ENCODE measurements at places on chromosomes 3 and 15. TPM values are rescaled to one million over a fixed set of nuclear protein-coding genes. Genes with fewer than 3 reads are reported as not detected.

GRCh38 chr15:70605606-70606410 lies 157.6 kb downstream of the UACA start:
- DNase-seq: no peak
- peaks cover 14% of the 10 kb centered on the region for H3K27me3 ChIP-seq
- H3K27ac ChIP-seq: no peak overlapping the region
- H3K4me3 ChIP-seq: no peak overlapping the region

DNA sequence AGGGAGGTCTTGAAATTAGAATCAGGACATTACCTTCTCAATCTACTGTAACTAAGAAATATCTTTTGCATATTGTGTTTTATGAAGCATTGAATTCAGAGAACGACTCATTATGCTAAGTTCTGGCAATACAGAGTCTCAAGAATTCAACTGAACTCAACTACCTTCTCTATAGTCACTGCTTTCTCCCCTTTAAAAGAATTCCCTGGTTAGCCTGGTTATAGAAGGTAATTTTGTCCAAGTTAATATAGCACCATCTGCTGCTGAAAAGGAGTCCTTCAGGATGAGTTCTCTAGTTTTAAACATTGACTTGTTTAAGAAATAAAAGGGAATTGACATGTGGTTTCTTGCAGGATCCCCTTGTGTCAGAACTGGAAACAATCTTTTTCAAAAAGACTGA lies 60.2 kb downstream of the IL16 start:
- no peak for DNase-seq
- H3K36me3 ChIP-seq: no peaks in the 10 kb centered on the region
- H3K27me3 ChIP-seq: peaks cover 13% of the 10 kb centered on the region
- H3K4me1 ChIP-seq: peaks cover 9% of the 10 kb centered on the region

- H3K4me1 ChIP-seq: no peaks in the 10 kb centered on the region
- DNase-seq: no peak
- H3K27me3 ChIP-seq: no peaks in the 10 kb centered on the region
- H3K36me3 ChIP-seq: no peaks in the 10 kb centered on the region
- no peak overlapping the region for H3K27ac ChIP-seq
Measured at GRCh38 chr3:60622349-60622748, 628.9 kb downstream of the FHIT start.

- H3K4me3 ChIP-seq: peak overlapping the region; percentile 81
- peaks cover 59% of the 10 kb centered on the region for H3K27me3 ChIP-seq
- peak; percentile 13 for DNase-seq
Measured at GRCh38 chr3:57078344-57078634, 17.8 kb downstream of the SPATA12 start.

GRCh38 chr15:62269504-62269903 lies 104.4 kb upstream of the C2CD4B start:
- no peak overlapping the region for H3K4me3 ChIP-seq
- DNase-seq: no peak
- peaks cover 10% of the 10 kb centered on the region for H3K36me3 ChIP-seq
- H3K27ac ChIP-seq: no peak overlapping the region
- H3K27me3 ChIP-seq: no peaks in the 10 kb centered on the region
- no peaks in the 10 kb centered on the region for H3K4me1 ChIP-seq

DNA sequence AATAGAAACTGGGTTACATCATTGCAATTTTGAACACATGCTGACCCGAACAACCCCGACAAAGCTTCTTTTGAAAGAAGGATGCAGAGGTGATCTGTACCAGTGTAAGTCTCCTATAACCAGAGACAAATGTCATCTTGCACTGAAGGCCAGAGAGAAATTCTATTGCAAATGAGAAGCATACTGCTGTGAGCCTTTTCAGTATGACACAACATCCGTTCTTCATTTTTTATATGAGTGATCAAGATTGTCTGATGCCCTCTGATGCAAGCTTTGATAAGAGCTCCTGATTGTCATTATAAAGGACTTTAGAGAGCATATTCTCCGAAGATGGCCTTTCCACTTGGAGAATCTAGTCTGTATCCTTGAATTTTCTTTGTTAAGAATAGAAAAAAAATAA lies 36.9 kb downstream of the PCOLCE2 start:
- H3K4me3 ChIP-seq: no peak overlapping the region
- H3K27me3 ChIP-seq: no peaks in the 10 kb centered on the region
- H3K36me3 ChIP-seq: no peaks in the 10 kb centered on the region
- H3K27ac ChIP-seq: no peak overlapping the region
- H3K4me1 ChIP-seq: no peaks in the 10 kb centered on the region
- DNase-seq: no peak

DNA sequence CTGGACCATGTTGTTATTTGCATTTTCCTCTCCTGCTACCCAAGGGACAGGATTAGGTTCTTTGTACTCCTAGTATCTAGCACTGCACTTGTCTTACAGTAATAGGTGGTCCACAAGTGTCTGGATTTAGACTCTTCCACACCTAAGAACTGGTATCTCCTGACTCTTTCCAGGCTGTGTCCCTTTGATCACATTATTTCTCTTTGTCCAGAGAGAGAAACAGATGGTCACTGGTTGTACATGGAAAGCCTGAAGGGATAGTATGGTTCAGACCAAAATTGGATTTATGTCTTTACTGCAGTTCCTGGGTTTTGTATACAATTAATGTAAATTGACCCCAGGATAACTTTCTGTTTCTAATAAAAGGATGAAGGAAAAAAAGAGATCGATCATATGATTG lies 64.0 kb downstream of the PDE8A start:
- peaks cover 20% of the 10 kb centered on the region for H3K4me1 ChIP-seq
- no peaks in the 10 kb centered on the region for H3K27me3 ChIP-seq
- no peak for DNase-seq

GRCh38 chr3:188212308-188212969 lies 58.5 kb downstream of the LPP start:
- no peak overlapping the region for H3K4me3 ChIP-seq
- H3K4me1 ChIP-seq: peaks cover 25% of the 10 kb centered on the region
- no peak overlapping the region for H3K27ac ChIP-seq
- DNase-seq: no peak
- H3K27me3 ChIP-seq: no peaks in the 10 kb centered on the region
- H3K36me3 ChIP-seq: peaks cover 3% of the 10 kb centered on the region

GRCh38 chr3:66092175-66092995 lies 53.7 kb upstream of the MAGI1 start:
- H3K27me3 ChIP-seq: peaks cover 5% of the 10 kb centered on the region
- H3K4me1 ChIP-seq: no peaks in the 10 kb centered on the region
- H3K27ac ChIP-seq: no peak overlapping the region
- no peak for DNase-seq
- no peaks in the 10 kb centered on the region for H3K36me3 ChIP-seq

Gene CLRN1
- not detected for total RNA-seq

All from activated T-cell treated with anti-CD3 and anti-CD28 coated beads, Interleukin-2, amount 50 U/mL, for 72 hours (primary cell).